ENCODE measurements at places on chromosomes 5 and 9.

DNA sequence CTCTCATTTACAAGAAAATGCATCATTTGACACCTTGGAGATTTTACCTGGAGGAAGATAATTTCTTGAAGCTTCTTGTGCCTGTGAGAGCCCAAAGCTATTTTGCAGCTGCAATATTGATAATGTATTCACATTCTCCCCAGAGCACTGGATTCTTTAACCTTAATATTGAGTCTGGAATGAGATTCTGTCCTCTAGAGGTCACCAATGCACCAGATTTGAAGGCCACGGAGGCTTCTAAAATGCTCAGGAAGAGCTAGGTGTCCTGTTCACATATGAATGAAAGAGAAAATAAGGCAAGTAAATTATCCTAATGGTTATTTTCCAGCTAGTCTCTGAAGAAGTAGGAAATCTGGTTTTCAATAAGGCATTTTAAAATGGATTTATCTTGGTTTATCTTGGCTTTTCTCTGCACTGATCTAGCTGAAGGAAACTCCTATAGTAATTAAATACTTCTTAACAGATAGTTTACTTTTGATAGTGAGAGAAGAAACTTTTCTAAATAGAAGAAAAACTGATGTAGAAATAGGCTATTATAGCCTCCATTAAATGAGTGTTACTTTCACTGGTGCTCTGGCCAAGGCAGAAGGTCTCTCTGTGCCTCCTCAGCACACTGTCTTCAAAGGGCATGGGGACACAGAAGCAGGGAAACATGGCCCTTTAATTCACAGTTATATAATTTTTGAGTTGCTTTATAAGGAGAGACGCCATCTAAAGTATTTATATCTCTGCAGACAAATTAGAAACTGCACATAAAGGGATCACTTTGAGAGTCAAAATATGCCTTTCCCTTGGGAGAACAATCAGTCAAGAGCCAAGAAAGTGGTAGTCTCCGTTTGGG, 297.0 kb upstream of the ACTBL2 start:
- DNase-seq = peak; percentile 69

DNA sequence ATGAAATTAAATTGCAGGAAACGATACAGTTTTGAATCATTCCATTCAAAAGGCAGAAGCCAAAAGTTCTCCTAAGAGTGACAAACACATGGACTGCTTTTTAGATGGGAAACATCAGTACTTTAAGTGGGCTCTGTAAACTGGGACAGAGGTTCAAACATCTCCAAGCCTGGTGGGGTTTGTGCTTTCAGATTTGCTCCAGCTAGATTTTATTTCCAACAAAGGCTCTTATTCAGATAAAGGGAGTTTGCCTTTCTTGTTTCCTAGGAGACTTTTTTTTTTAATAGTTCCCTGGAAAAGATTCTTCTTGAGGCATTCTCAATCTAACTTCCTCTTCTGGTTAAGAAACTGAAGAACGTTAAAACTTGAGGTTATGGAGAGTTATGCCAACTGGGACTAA, 277.6 kb downstream of the TMEM38B start:
- no peak for DNase-seq

GRCh38 chr9:20262611-20263010, 359.7 kb downstream of the MLLT3 start:
- no peak for DNase-seq

- no peak for DNase-seq
Measured at GRCh38 chr9:2420543-2420942, 201.0 kb upstream of the VLDLR start.

DNA sequence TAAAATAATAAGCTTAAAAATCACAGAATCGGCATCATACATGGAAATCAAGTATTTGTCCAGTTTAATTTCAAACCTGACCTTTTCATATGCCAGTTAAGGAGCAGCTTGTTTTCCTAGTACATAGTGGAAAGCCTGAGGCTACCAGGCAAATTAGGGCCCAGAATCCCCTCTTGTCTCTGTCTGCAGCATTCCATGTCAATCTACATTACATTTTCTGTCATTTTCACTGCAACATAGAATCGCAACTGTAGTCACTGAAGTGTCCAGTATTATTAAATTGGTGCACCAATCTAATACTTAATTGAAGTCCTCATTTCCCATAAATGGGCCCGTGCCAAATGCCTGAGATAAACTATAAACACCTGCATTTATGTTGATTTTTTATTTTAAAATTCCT, 1352.2 kb upstream of the ACO1 start:
- no peak for DNase-seq

DNA sequence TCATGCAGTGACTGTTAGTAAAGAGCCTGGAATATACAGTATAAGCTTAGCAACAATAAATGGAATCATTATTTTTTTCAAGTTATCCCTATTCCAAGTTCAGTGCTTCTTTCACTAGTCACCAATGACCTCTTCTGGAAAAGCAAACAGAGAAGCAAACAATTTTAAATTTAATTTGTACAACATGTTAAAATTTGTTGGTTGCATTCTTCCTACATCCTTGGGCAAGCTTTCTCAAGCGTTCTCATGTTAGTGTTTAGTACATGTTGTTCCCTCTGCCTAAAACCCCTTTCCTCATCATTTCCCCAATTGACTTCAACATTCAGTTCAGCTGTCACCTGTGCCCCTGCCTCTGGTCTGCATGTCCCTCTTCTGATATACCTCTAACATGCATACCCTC, 123.4 kb downstream of the SEC61B start:
- no peak for DNase-seq

GRCh38 chr9:22158927-22159346, 149.8 kb upstream of the CDKN2B start:
- DNase-seq = no peak

Measured in neural progenitor cell (in vitro differentiated cells).